ENCODE measurements at places on chromosomes 4 and X. TPM values are rescaled to one million over a fixed set of nuclear protein-coding genes. Genes with fewer than 3 reads are reported as not detected.
A peak's percentile ranks its signal among the peaks of the same experiment; 100 is the strongest.

Gene VCX3A
- polyA plus RNA-seq = not detected

- DNase-seq = no peak
Measured at GRCh38 chr4:99859618-99860017, 34.6 kb downstream of the LAMTOR3 start.

Gene PRSS12
- 11.1 TPM for polyA plus RNA-seq

GRCh38 chr4:110503270-110504083 lies 27.5 kb downstream of the ENPEP start:
- no peak for DNase-seq

DNA sequence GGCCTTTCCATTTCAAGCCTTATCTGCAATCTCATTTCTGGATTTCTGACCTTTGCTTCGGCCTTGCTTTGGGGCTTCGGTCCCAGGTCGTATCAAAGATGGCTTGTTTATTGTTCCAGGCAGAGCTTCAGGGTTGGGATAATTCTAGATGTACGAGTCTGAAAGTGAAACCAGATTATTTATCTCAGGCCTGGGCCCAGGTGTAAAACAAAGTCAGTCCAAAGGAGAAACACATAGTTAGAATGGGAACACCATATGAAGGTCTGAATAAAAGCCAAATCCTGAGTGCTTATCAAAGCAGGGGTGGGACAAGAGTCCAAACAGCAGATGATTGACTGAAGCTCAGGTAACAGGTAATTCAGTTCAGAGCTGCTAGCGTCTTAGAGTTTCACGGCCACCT lies 17.1 kb downstream of the PRIMPOL start:
- DNase-seq = no peak

Gene CLCN5
- polyA plus RNA-seq = 79.6 TPM

Gene BEX3
- 535 TPM for polyA plus RNA-seq

Gene CORIN
- polyA plus RNA-seq = 5.1 TPM

DNA sequence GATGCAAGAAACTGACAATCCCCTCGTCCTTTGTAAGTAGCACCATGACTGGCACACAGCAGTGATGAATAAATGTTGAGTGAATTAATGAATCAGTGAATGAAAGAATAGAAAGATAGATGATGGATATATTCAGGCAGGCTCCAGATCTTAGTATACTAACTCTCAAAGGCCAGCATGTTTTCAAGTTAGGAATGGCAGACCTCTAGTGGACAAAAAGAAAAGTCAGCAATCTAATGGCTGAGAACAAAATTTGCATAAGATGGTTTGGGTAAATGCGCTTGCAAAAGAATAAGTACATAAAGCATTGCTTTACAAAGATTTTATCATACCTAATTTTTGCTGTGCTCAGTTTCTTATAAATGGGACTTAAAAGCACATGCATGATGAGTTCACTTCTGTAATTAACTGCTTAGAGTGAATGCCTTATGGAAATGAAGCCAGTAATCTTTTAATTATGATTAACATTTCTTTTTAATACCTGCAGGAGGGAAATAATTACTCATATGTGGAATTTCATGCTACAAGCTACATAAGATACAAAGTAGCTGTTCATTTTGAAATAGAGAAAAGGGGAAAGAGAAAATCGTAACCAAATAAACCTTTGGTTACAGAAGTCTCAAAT lies 126.9 kb upstream of the GPRIN3 start:
- peak; percentile 19 for DNase-seq

Gene ZNF157
- polyA plus RNA-seq = 0.92 TPM

Gene CSAG3
- not detected for polyA plus RNA-seq

GRCh38 chr4:47427935-47428334 lies 35.6 kb downstream of the COMMD8 start:
- no peak for DNase-seq

- DNase-seq = no peak
Measured at GRCh38 chr4:127500242-127500641, 132.5 kb upstream of the INTU start.

Gene OTC
- not detected for polyA plus RNA-seq
